ENCODE measurements at places on chromosomes 6 and 20. TPM values are rescaled to one million over a fixed set of nuclear protein-coding genes. Genes with fewer than 3 reads are reported as not detected.

The PXDC1 gene
- polyA plus RNA-seq = 18.1 TPM

The GPR63 gene
- 3.1 TPM for polyA plus RNA-seq

The RCAN2 gene
- polyA plus RNA-seq = 2.4 TPM

The CDS2 gene
- 26.1 TPM for polyA plus RNA-seq

The LHFPL5 gene
- polyA plus RNA-seq = not detected

The RAE1 gene
- 55.2 TPM for polyA plus RNA-seq

The MAP1LC3A gene
- polyA plus RNA-seq = 32.9 TPM

The PROCR gene
- 48.4 TPM for polyA plus RNA-seq

The STMN3 gene
- polyA plus RNA-seq = 37.8 TPM

The C6orf118 gene
- 4.2 TPM for polyA plus RNA-seq

The TP53TG5 gene
- polyA plus RNA-seq = 1.4 TPM
